Activated CD8-positive, alpha-beta memory T cell treated with anti-CD3 and anti-CD28 coated beads for 1 hour (primary cell): ENCODE measurements at places on chromosomes 6 and 20.

- DNase-seq: no peak
Measured at GRCh38 chr6:36515844-36516243, 31.4 kb downstream of the STK38 start.

DNA sequence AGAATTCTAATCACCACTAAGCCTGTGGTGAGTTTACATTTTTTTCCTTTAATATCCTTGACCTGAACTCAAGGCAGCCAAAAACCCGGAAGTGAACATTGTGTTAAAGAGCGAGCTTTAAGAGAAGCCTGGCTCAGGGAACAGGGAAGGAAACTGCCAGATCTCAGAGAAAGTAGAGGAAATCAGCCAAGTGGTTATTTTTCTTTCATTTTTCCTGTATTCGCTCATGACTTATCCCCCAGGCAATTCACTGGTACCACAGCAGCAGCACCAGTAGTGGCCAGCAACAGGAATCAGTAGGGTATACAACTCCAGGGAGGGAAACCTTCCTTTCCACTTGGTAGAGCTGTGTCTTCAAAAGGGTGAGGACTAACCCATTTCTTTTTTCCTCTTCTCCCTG is 89.6 kb upstream of the HMGCLL1 start:
- no peak for DNase-seq

GRCh38 chr6:123716506-123716905 is 79.8 kb upstream of the TRDN start:
- no peak for DNase-seq

DNA sequence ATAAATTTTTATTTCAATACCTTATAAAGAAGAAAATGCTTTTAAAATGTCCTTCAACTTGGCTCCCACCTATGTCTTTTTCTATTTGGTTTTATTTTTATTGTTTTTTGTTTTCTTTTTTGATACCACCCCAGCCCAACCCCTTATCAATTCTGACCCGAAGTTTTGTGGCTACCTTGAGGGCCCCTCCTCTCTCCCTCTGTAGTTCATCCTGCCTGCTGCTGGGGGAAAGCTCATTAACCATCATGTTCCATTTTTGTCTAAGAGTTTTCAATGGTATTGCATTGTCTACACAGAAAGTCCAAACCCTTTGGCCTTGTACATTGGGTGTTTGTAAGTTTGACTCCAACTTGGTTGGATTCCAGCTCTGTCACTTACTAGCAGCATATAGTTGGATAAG is 5.3 kb upstream of the CSNK2A1 start:
- no peak for DNase-seq

GRCh38 chr20:34948030-34948429 is 7.6 kb downstream of the GSS start:
- no peak for DNase-seq

DNA sequence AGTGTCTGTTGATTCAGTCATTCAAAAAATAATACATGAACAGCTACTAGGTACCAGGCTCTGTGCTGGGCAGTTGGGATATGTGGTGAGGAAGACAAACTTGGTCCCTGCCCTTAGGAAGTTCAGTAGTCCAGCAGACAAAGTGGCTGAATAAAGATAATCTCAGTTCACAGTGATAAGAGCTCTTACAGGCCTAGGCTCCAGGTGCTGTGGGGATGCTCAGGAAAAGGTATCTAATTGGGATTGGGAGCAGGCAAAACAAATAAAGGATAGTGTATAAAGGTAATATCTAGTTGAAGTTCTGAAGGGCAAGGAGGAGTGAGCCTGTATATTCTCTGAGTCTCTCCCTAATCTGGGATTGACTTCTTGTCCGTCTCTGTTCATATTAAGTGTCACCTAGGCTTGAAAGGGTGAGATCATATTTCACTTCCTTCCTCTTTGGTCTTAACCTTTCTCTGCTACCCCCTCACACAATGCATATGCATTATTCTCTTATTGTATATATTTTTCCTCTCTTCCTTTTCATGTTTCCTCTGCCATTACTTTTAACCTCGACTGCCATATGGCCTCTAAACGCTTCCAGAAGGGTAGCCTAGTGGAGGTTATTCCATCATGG is 13.5 kb downstream of the PTPN1 start:
- DNase-seq: no peak

GRCh38 chr6:129812145-129812777 is 48.9 kb downstream of the TMEM244 start:
- DNase-seq: no peak

- DNase-seq: no peak
Measured at GRCh38 chr6:144543006-144543871, 258.1 kb downstream of the UTRN start.

GRCh38 chr20:25669826-25670422 is 26.7 kb downstream of the ZNF337 start:
- DNase-seq: no peak

DNA sequence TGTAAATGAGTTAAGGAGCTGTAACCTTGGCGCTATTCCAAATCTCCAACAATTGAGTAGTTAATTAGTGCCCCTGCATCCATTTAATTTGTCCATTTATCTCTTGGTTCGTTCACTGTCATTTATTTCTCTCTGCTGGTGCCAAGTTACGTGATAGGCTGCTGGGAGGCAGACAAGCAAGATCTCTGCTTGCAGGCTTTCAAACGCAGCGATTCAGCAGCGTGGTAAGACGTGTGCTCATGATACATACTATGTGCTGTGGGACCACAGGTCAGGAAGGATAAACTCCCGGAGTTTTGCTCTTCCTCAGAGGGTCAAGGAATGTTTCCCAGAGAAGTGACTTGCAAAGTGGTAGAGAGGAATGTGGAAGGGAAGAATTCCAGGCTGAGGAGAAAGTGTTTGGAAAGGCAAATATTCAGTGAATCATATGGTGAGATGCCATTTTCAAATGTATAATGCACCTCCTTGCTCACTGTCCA is 46.4 kb downstream of the UTRN start:
- no peak for DNase-seq

- no peak for DNase-seq
Measured at GRCh38 chr20:44592366-44592765, 10.0 kb downstream of the PKIG start.

DNA sequence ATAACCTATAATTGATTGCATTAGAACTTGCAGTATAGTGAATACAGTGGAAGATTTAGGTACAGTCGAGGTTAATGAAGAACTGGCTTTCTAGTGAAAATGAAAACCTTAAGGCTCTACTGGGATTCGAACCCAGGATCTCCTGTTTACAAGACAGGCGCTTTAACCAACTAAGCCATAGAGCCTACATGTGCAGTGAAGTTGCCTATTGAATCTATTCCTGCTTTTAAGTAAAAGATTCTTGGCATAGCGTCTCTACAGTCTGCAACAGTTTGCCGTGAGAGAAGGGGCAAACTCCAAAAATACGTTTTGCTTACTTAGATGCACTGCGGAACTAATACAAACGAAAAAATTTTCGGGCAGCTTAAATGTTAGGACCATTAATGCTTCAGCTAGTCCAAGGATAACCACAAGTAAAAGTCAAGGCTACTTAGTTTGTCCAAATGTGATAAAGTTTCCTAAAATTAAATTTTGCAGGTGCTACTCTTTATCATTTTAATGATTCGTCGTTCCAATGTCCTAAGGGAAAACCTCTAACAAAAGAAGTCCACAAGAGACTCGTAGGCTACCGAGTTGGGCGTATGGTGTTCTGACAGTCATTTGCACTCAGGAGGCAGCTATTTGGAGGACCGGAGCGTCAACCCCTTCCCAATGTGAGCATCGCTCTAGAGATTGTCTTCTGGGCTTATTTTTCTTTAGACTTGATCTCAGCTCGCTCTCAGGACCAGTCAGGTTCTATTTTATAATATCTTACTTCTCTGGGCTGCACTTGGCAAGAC is 31.3 kb upstream of the ZSCAN23 start:
- no peak for DNase-seq
